ENCODE measurements at places on chromosomes 5 and 9.

DNA sequence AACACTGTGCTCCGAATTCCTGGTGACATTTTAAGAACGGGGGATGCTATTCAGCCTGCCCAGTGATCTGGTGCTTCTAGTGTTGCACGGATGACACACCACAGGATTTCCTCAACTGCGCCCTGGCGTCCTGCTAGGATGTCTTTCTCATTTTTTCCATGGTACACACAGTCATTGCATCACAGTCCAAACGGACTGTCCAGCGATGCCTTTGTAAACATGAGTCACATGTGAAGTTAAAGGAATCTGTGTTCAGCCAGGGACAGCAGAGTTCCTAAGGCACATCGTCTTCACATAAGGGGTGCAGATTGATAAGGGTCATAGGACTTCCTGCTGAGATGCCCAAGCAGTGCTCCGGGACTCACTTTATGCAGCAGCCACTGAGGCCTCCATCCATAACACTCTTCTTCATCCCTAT, 9.3 kb upstream of the PTPN3 start:
- DNase-seq, result no peak

- DNase-seq, result no peak
Measured at GRCh38 chr5:2223303-2223702, 340.6 kb upstream of the IRX4 start.

- no peak for DNase-seq
Measured at GRCh38 chr9:130480673-130481072, 35.9 kb downstream of the ASS1 start.

DNA sequence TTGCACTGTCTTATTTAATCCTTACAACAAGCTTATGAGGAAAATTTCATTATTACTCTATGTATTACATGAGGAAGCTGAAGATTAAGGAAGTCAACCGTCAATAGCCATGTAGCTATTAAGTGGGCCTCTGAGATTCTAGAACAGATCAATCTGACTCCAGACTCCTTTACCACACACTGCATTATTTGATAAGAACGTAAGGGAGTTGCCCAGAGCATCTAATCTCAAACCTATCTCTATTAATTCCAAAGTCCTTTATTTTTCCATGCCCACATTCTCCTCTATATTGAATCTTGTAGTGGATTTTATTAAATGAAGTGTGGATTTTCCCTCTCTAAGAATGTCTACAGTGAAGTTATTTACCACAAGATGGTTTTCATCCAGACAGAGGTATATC, 118.2 kb upstream of the MTAP start:
- DNase-seq, result no peak

DNA sequence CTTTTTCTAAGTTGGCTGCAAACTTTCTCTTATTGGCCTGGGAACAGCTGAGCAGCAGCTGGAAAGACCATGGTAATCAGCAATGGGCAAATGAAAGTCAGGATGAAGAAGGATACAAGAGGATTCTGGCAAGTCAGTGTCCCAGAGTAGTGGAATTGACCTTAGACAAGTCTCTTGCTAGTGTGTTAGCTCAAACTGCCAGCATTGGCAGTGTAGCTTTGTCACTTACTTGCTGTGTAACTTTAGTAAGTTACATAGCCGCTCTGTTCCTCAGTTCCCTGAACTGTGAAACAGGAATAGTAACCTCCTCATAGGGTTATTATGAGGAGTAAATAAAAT, 3.6 kb downstream of the ALDH1A1 start:
- no peak for DNase-seq

DNA sequence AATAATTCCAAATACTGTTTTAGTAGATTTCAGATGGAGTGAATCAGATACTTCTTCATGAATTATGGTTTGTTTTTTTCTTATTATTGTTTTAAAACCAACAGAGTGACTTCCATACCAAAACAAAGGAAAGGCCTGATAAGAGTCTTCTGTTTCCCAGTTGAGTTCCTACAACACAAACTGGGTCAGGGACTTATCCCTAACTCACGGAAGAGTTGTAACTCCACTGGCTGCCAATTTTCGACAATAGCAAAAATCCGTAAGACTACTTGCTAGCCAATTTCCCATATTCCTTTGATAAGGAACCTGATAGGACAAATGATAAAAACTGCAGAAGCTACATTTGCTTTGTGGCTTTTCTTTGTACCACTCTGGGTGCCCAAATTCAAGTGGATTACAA, 219.2 kb downstream of the AP3B1 start:
- DNase-seq, result no peak

DNA sequence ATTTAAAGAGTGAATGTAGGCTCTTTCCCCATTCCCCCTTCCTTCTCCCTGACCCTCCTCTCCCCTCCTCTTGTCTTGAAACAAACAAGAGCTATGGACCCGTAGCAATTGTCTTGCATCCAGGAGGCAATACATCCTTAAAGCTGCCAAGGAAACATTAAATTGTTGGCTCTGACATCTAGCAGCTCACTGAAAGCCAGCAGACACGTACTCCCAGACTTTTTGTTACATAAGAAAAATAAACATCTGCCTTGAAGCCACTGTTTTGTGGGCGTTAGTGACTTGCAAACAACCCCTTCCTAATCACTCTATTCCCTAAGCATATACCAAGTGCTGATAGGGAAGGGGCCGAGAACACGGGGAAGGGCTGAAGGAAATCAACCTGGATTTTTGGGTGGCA, 8.6 kb downstream of the SLC45A2 start:
- no peak for DNase-seq

- DNase-seq, result no peak
Measured at GRCh38 chr9:107240260-107240659, 42.8 kb upstream of the RAD23B start.

DNA sequence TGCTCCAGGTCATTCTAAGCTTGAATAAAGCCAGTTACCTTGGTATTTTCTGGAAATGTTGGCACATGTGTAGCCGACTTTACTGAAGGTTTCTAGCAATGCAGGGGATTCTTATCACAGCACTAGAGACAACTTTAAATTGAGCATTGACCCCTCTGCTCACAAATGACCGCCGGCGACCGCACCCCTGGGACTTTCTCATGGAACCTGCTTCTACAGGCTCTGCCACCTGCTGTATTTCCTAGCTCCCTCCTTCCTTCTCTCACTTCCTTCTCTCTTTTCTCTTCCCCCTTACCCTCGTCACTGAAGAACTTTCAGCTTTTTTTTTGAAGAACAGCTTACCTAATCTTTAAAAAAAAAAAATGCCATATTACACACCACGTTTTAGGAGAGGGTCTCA, 30.9 kb upstream of the DAB2 start:
- DNase-seq, result no peak

GRCh38 chr5:15604986-15605385, 105.0 kb downstream of the FBXL7 start:
- no peak for DNase-seq

GRCh38 chr5:17174965-17175364, 42.5 kb upstream of the BASP1 start:
- no peak for DNase-seq

DNA sequence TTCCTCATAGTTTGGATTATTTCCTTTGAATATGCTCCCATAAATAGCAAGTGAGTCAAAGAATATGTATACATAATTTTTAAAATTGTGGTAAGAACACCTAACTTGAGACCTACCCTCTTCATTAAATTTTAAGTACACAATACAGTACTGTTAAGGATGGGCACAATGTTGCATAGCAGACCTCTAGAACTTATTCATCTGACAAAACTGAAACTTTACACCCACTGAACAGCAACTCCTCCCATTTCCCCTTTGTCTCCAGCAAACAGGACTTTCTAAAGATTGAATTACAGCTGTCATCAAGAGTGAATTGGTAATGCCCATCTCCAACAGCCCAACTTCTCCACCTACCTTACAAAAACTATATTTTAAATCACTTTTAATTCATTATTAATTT, 388.9 kb downstream of the HTR1A start:
- DNase-seq, result no peak

GRCh38 chr5:43005031-43005430, 35.1 kb downstream of the ANXA2R start:
- DNase-seq, result no peak

DNA sequence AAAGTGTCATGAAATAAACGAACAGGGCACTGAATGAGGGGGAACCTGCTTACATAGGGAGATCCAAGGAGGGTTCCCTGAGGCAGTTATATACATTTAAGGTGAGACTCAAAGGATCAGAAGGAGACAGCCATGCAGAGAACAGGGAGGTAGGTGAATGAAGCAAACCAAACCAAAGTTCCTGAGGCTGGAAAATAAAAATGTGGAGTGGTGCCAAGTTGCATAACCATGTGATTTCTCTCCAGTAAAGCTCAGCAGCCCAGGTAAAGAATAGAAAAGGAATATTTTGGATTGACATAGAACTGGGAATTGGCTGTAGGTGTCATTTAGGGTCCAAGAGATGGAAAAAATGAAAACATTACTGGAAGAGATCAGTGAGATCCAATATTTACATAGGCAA, 110.7 kb downstream of the CAAP1 start:
- DNase-seq, result no peak

GRCh38 chr9:107249131-107249533, 33.9 kb upstream of the RAD23B start:
- no peak for DNase-seq

DNA sequence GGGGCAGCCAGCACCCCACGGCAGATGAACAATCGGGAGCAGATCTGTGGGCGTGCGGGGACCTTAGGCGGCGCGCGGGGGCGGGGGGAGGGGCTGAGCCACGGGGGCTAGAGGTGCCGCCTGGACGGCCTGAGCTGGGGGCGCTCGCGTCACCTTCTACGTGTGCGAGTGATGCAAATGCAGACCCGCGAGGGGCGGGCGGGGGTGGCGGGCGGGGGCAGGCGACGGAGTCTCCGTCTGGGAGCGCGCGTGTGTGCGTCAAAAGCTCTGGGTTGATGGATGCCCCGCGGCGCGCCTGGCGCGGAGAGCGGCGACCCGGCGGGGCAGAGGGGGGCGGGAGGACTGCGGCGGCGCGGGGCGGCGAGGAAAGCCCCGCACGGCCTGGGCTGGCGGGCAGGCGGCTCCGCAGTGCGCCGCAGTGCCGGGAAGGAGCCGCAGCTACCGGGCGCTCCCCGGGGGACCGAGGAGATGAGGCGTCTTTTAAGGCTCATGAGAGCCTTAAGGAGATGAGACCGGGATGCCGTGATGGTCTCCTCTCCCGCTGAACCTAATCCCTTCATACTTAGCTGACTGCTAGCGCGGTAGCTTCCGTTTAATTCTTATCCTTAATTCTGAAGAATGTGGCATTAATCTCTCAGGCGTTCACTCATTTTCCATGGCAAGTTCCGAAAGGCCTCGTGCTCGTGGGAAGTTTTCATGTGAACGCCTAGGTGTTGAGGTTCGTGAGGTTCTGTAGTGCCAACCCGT, 1.5 kb downstream of the SV2C start:
- DNase-seq, result no peak

Data from esophagus squamous epithelium (tissue), 5 donors.